Stimulated activated naive CD8-positive, alpha-beta T cell treated with anti-CD3 and anti-CD28 coated beads, Interleukin-15, amount 100 ng/mL, for 72 hours (primary cell): ENCODE measurements at places on chromosomes 6 and 20.

DNA sequence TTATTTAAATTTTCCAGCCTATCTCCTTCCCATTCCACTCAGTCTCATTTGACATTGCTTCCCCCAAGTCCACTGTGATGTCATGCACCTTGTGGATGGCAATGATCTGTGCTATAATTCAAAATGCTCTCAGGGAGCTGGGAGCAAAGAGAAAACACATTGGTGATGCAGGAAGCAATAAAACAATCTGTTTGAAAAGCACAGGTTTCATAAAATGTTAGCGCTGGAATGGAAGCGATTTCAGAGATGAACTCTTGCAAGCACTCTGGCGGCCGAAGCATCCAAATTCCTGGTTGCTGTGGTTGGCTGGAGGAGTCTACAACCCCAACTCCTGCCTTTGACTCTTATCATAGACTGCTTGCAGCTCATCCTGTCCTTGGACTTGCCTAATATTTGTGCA lies 167.0 kb downstream of the GMPR start:
- no peak for DNase-seq

DNA sequence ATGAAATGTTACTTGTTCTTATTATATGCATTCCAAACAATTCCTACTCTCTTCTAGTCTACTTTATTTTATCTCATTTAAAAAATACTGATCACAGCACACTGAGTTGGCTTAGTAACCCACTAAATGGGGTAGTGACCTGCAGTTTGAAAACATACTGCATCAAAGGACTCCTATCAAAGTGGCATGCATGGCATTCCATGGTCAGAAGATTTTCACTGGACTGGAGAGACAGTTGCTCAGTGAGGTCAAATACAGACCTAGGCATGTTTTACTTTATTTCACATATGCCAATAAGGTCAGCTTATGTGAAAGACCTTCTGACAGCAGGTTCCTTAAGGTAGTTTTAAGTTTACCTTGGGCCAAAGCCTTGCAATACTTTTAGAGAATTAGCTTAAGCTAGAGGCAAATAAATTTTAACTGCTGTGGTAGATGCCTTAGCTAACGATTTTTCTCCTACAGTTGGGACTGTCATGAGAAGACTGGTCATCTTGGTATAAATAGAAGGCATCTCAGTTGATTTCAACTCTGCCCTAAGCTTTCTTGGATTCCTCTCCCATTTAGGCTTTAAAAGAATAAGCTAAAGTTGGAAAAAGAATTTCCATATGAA lies 35.1 kb downstream of the TPD52L1 start:
- no peak for DNase-seq

- DNase-seq, result no peak
Observed at GRCh38 chr6:167276772-167277533, 14.2 kb upstream of the UNC93A start.

DNA sequence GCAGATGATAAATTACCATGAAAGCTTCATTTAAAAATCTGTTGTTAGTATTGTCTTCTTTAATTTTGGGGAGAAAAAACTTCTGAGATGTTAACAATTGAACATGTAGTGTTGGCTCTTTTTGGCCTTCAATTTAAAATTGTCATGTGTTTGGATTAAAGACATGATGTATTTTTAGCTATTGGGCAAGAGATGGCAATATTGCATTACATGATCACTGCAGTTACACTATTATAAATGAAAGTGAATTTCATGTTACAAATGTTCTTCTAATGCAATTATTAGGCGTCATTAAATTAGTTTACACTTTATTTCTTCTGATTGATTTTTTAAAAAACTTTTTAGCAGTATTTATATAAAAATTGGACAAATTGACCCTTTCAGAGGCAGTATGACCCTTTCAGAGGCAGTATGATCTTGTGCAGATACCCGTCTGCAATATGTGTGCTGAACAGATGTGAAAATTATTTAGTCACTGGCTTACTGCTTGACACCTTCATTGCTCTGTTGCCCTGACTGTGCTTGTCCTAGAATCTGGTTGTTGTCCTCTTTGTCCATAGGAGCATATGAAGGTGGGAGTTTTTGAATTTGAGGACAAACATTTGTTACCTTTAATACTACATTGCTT lies 25.8 kb downstream of the CDKAL1 start:
- no peak for DNase-seq

- DNase-seq, result no peak
Observed at GRCh38 chr6:41689171-41690008, 46.0 kb downstream of the TFEB start.

- DNase-seq, result peak; percentile 52
Observed at GRCh38 chr6:35552285-35552917, 39.7 kb upstream of the TULP1 start.

- no peak for DNase-seq
Observed at GRCh38 chr6:140269591-140270165, 895.2 kb upstream of the CITED2 start.

DNA sequence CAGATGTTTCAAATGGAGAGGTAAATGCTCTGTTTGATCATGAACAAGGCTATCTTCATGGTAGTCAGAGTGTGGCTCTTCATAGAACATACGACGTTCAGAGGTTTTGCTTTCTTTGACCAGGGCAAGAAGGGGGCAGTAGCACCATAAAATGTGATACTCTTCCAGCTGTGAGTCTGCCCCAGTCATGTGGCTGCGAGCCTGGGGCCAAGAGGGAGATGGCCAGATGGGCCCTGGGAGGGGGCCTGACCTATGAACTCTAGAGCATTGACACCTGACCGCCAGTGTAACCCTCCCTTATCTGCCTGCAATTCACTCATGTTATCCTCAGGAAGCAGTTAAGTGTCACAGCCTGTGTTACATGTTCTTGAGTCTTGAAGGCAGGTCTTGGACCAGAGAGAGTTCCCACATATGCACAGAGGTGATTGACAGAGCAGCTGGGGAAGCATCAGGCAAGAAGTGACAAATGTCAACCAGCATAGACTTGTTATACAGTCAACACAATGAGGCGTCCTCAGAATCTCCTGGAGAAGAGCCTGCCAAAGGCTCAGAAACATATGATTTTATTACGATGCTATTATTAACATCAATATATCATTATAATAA lies 55.0 kb downstream of the SCML4 start:
- DNase-seq, result no peak

DNA sequence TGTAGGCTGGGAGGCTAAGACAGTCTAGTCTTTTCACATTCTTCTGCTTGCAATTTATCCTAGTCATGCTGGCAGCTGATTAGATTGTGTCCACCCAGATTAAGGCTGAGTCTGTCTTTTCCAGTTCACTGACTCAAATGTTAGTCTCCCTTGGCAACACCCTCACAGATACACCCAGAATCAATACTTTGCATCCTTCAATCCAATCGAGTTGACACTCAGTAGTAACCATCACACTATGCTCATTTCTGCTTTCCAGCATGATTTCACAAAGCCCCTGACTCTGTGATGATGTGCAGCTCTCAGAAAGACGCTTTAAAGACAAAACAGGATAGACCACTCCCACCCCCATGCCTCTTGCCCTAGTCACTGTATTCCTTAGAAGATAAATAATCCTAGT lies 693.0 kb downstream of the HTR1B start:
- no peak for DNase-seq

GRCh38 chr6:28353981-28354676 lies 4.4 kb downstream of the ZKSCAN3 start:
- no peak for DNase-seq

- DNase-seq, result no peak
Observed at GRCh38 chr6:51936531-51937290, 150.7 kb downstream of the PKHD1 start.

DNA sequence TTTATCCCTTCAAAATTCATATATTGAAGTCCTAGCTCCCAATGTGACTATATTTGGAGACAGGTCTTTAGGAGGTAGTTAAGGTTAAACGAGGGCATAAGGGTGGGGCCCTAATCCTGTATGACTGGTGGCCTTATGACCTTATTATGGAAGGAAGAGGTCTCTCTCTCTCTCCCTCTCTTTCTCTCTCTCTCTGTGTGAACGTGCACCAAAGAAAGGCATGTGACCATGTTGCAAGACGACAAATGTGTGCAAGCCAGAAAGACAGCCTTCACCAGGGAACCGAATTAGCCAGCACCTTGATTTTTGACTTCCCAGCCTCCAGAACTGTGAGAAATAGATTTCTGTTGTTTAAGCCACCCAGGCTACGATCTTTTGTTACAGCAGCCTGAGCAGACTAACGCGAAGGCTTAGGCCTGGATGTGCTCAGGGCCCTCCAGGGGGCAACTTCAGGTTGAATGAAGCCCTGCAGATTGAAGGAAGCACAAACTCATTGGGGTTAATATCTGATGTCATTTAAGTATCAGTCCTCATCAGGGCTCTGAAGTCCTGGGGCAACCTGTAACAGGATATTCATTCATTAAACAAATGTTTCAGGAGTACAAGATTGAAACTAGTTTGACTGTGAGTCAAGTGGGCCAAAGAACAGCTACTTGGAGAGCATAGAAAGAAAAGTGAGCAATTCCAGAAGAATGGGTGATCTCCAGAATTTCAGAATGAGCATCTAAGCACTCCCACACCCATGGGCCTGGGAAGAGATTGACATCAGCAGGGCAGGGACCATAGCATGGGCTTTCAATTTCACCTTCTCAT lies 157.4 kb upstream of the TNFAIP3 start:
- DNase-seq, result peak; percentile 30

GRCh38 chr6:39360378-39360777 lies 37.9 kb upstream of the KCNK16 start:
- DNase-seq, result no peak

DNA sequence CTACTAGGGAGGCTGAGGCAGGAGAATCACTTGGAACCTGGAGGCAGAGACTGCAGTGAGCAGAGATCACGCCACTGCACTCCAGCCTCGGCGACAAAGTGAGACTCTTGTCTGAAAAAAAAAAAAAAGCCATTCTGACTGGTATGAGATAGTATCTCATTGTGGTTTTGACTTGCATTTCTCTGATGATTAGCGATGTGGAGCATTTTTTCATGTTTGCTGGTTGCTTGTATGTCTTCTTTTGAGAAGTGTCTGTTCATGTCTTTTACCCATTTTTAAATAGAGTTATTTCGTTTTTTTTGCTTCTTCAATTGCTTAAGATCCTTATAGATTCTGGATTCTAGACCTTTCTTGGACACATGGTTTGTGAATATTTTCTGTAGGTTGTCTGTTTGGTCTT lies 103.5 kb upstream of the SIM1 start:
- DNase-seq, result no peak

DNA sequence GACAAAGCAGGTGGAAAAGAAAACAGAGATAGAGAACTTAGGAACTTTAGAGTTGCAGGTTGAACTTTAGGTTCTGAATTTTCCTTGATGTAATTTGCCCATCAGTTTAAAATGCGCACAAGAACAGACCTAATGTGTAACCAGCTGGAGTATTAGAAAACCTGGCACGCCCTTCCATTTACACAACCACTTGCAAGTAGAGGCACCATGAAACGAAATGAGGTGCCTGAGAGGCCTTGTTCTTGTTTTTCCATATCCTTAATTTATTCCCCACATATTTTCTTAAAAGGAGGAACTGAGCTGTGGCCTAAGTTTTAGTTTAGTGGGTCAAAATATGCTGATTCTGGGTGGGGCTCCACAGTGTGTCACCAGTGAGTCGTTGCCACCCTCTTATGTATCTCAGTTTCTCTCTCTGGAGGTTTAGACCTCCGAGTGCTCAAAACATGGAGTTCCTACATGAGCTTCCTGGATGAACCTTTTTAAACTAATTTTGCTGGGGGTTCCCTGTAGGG lies 17.2 kb upstream of the IL22RA2 start:
- DNase-seq, result no peak

GRCh38 chr20:3927486-3928291 lies 38.5 kb downstream of the PANK2 start:
- no peak for DNase-seq

DNA sequence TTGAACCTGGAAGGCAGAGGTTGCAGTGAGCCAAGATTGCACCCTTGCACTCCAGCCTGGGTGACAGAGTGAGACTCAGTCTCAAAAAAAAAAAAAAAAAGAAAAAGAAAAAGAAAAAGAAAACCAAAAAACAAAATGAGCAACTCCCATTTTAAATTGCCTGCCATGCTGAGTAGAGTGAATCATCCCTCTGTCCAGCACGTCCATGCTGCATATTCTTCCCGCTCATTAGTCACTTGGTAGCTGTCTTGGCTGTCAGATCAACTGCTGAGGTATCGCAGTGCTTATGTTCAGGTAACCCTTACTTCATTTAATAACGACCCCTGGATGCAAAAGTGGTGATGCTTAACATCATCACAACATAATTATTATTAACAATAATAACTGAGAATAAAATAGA lies 72.6 kb upstream of the RNF24 start:
- no peak for DNase-seq

DNA sequence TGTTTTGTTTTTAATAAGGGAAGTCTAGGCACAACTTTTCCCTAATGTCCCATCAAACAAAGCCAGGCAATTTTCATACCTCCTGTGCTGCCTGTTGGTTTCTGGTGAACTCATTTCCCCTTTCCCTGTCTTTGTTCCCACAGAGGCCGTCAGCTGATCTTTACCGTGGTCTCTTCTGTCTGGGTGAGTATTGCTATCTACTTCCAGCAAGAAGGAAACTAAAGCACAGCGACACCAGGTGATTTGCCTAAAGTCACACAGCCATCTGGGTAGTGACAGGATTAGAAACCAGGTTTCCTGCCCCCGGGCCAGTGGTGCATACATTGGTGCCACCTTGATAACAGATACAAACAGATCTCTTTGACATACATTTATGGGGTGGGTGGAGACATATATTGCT lies 59.6 kb downstream of the RAB44 start:
- DNase-seq, result no peak

DNA sequence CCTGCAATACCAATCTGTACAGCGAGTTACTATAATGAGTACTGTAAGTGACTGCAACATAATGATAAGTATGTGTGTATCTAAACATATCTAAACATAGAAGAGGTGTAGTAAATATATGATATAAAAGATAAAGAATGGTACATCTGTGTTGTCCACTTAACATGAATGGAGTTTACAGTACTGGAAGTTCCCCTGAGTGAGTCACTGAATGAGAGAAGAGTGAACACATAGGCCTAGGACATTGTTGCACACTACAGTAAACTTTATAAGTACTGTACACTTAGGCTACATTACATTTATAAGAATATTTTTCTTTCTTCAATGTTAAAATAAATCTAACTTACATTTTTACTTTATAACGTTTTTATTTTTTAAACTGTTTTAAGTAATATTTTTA lies 380.4 kb downstream of the MMUT start:
- no peak for DNase-seq

- DNase-seq, result no peak
Observed at GRCh38 chr6:99147206-99147605, 199.5 kb upstream of the FBXL4 start.

DNA sequence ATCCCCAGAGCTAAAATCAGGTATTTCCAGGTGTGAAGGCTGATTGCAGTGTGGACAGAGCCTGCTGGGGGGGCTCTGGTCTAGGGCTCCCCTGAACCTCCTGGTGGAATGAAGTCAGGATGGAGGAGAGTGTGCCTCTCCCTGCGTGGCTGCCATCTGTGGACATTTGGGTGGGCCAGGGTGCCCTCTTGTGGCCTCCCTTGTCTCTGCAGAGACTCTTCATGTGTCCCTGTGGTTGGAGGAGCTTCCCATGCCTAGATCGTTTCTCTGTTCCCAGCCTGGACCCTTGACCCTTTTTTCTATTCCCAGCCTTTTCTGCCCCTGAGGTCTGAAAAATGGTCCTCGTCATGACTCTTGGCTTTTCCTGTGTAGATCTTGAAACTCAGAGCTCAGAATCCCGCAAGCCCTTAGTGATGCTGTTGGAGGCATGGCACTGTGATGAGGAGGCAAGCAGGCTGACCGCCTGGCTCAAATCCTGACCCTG lies 9.9 kb upstream of the PSMF1 start:
- peak; percentile 35 for DNase-seq

GRCh38 chr6:113696960-113697359 lies 160.2 kb upstream of the MARCKS start:
- no peak for DNase-seq

GRCh38 chr6:47168180-47168579 lies 126.0 kb upstream of the ADGRF1 start:
- no peak for DNase-seq
